ENCODE measurements at places on chromosomes 2 and 18.

- no peak for DNase-seq
Observed at GRCh38 chr2:99067871-99068625, 73.5 kb upstream of the C2orf15 start.

DNA sequence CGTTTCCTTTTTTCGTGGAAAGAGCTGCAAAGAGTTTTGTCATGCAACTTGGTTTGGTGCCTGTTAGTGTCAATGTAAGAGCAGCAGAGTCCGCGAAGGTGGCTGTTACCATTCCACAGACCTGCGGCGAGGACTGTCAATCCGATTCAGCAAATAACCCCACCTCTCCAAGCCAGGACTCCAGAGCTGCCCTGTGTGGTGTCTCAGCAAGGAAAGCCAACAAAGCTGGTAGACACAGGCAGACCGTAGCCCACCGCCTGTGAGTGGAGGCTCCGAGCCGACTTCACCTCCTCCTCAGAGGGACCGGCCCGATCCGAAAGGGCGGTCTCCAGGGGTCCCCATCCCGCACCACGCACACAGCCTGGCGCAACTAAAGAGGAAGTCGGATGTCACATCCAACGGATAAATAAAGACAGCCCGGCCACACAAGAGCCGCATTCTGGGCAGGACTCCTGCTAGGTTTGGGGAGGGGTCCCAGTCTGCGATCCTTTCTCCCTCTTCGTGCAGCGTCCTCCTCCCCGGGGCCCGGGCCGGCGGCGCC, 819 bp downstream of the ANKRD44 start:
- peak; percentile 49 for DNase-seq

GRCh38 chr2:118627156-118627555, 220.3 kb downstream of the EN1 start:
- no peak for DNase-seq

DNA sequence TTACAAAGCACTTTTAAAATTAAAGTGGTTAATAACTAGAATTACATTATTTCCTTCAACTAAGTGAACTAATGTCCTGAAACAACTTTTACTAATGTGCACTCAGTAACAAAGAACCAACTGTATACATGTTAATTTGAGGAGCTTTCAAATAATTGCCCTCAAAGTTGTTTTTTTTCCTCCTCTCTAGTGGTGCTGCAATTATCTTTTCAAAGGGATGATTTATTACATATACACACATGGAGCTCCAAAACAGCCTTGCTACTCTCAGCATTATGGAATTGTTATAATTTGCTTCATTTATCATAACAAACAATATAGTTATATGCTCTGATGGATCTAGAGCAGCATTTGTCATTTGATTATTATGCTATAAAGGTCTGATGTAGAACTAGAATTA, 246.3 kb upstream of the RASGRP3 start:
- DNase-seq, result no peak

DNA sequence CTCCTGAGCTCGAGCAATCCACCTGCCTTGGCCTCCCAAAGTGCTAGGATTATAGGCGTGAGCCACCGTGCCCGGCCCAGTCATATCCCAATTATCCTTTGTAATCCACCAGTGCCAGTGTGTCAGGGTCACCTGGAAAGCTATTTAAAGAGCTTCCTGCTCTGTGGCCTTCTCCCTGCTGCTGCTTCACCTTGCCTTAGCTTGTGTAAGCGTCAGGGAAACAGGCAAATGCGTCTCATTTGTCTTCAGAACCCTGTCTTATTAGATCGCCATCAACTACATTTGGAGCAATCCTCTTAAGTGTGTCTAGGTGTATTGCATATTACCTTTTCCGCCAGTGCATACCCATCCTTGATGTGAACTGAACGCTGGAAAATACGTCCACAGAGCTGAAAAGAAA, 10.2 kb downstream of the KIF5C start:
- DNase-seq, result no peak

- no peak for DNase-seq
Observed at GRCh38 chr2:56473524-56473923, 289.7 kb downstream of the CCDC85A start.

GRCh38 chr18:62621546-62621945, 93.8 kb upstream of the PHLPP1 start:
- DNase-seq, result no peak

- DNase-seq, result no peak
Observed at GRCh38 chr2:179991344-179991743, 15.8 kb downstream of the CWC22 start.

DNA sequence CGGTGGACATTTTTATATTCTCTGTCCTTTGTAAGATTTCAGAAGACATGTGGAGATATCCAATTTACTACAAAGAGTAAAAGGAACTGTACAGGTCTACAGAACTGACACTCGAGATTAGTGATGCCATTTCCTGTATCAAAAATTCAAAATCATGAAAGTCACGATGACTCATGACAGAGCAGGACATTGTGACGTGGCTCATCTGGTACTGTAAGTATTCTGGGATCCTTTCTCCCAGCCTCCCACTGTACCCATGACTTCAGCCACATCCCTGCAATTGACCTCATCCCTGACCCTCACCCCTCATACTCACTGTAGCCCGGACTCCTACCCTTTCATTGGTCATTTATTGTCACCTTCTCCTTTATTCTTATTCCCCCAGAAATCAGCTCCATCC, 736.5 kb downstream of the EPHA4 start:
- DNase-seq, result no peak
